Breast epithelium (tissue), 4 donors: ENCODE measurements at places on chromosomes 7 and 10.

DNA sequence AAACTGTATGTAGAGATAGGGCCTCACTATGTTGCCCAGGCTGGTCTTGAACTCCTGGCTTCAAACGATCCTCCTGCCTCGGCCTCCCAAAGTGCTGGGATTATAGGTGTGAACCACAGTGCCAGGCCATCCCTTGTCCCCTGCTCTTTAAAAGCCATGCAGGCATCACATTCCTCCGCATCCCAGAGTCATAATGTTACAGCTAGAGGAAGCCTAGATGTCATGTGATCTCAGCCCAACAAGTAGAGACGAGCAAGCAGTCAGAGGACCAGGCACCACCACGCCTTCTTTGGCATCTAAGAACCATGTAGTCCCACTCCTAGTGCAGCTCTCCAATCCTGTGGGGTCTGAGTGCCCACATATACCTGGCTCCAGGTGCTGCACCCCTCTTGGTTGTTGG is 13.1 kb downstream of the PODXL start:
- H3K36me3 ChIP-seq = no peaks in the 10 kb centered on the region
- no peaks in the 10 kb centered on the region for H3K4me1 ChIP-seq
- DNase-seq = no peak
- peak overlapping the region; percentile 56 for H3K27ac ChIP-seq

DNA sequence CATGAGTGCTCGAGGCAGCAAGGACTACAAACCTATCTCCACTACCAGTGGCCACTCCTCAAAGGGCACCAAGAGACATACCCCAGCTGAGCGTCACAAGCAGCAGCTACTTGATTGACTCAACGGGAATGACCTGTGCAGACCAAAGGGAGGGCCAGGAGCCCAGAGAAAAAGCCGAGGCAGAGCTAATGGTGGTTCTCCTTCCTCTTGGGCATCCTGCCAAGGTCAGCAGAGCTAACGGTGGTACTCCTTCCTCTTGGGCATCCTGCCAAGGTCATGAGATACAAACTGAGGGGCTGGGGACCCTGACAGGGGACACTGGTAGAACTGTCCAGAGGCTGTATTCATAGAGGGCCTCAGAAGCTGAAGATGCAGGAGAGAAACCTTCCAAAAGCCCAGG is 60.4 kb downstream of the FAM53B start:
- peaks cover 4% of the 10 kb centered on the region for H3K36me3 ChIP-seq
- H3K27ac ChIP-seq = no peak overlapping the region
- no peak for DNase-seq
- H3K4me1 ChIP-seq = peaks cover 10% of the 10 kb centered on the region
- no peaks in the 10 kb centered on the region for H3K27me3 ChIP-seq

- no peaks in the 10 kb centered on the region for H3K27me3 ChIP-seq
- H3K36me3 ChIP-seq = no peaks in the 10 kb centered on the region
- no peak for DNase-seq
These were observed 88.2 kb downstream of the GSDME start for GRCh38 chr7:24668927-24669635.

DNA sequence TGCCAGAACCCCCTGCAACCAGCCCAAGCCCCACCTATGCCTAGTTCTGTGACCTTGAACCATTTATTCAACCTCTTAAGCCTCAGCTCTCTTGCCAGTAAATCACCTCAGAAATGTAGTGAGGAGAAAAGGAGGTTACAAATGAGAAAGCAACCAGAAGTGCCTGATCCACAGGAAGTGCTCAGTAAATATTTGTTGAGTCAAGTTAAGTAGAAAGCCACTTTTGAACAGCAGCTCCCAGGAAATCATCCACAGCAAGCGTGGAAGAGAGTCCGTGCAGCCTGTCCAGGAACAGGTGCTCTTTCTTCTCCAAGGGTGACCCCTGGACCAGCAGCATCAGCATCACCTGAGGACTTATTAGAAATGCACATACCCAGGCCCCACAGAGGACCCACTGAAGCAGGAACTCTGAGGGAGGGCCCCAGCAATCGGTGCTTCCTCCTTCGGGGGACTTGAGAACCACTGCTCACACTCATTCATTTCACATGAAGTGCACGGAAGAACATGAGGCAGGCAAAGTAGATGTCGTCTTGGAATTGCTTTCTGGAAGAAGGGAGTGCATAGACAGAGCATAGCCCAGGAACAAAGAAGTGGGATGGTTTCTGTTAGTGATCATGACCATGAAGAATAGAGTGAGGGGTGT is 6.3 kb upstream of the C10orf71 start:
- no peaks in the 10 kb centered on the region for H3K36me3 ChIP-seq
- H3K27me3 ChIP-seq = no peaks in the 10 kb centered on the region
- H3K4me3 ChIP-seq = no peak overlapping the region
- no peak for DNase-seq

- H3K27ac ChIP-seq = no peak overlapping the region
- H3K27me3 ChIP-seq = no peaks in the 10 kb centered on the region
- no peak for DNase-seq
- H3K36me3 ChIP-seq = no peaks in the 10 kb centered on the region
- H3K4me1 ChIP-seq = no peaks in the 10 kb centered on the region
These were observed 57.9 kb downstream of the STK32C start for GRCh38 chr10:132249824-132250375.
